ENCODE measurements at places on chromosomes 3 and 15. TPM values are rescaled to one million over a fixed set of nuclear protein-coding genes. Genes with fewer than 3 reads are reported as not detected.

The SLC27A2 gene
- 29.5 TPM for total RNA-seq

The SACM1L gene
- total RNA-seq = 103 TPM

DNA sequence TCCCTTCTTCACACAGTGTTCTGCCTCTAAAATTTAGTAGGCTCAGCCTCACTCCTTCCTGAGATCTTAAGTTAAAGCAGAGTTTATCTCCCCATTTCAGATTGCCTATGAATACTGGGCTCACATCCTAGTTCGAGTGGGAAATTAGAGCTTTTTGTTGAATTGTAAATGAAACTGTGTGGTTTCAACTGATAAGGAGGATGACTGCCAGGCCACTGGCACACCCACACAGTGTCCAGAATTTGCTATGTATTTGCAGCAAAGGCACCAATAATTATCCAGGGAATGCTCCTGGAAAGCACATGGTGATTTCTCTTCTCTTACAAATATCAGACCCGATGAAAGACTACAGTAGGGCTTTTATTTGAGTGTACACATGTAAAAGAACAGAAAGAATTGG is 308.1 kb upstream of the COL8A1 start:
- DNase-seq = no peak
- H3K4me1 ChIP-seq = no peaks in the 10 kb centered on the region
- H3K4me3 ChIP-seq = no peak overlapping the region
- no peaks in the 10 kb centered on the region for H3K27me3 ChIP-seq

The COL6A5 gene
- total RNA-seq = 0.03 TPM

The OXTR gene
- 0.35 TPM for total RNA-seq

The ACAP2 gene
- total RNA-seq = 77.4 TPM

GRCh38 chr3:89358281-89358680 is 250.9 kb downstream of the EPHA3 start:
- no peaks in the 10 kb centered on the region for H3K4me1 ChIP-seq
- no peaks in the 10 kb centered on the region for H3K27me3 ChIP-seq
- DNase-seq = no peak
- no peak overlapping the region for H3K27ac ChIP-seq
- H3K36me3 ChIP-seq = no peaks in the 10 kb centered on the region
